ENCODE measurements at places on chromosomes 12 and 14.

GRCh38 chr14:22095860-22096513 is 422.4 kb upstream of the OR4E1 start:
- no peak for DNase-seq

GRCh38 chr12:117026921-117027250 is 72.3 kb downstream of the TESC start:
- no peak for DNase-seq

GRCh38 chr12:104304261-104305009 is 896 bp downstream of the EID3 start:
- no peak for DNase-seq

DNA sequence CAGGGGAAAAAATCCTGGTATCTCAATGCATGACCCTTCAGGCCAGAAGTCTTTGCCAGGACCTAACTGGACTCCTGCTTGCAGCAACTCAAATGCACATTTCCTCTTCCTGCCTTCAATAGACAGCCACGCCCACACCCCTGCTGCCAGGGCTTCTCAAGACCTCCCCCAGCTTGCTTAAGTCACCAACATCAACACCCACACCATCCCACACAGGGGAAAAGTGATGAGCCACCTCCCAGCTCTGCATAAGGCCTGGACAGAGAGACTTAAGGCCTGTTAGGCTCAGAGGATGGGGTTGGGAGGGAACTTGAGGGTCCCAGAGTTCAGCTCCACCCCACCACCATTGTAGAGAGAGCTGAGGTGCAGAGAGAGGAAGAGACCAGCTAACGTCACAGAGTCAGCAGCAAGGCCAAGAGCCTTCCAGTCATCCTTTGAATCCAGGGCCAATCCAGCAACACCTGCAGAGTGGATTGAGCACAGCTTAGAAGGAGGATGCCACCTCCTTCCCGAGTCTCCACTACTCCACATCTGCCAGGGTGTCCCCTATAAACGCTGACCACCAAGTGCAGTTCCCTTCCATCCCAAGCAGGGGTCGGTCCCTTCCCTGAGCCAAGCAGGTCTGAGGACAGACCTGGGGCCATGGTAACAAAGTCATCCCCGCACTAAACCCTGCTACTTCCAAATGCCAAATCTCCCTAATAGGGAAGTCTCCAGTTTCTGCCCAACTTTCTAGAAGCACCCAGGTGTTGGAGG is 50.0 kb downstream of the KDM2B start:
- DNase-seq: no peak

DNA sequence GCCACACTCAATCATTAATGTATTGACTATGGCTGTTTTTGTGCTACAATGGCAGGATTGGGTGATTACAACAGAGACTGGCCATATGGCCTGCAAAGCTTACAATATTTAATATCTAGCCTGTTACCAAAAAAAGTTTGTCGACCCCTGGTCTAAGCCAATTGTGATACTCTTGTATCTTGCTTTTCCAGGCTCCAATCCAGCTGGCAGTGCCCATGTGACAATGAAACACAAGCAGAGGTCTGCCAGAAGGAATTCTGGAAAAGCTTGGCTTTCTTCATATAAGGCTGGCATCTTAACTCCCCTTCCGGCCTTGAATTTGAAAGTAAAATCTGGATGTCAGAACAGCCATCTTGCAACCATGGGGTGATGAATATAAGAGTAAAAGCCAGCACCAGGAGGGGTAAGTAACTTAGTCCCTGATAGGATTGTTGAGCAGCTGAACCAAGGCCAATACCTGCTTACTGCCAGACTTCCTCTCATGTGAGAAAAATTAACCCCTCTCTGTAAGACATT is 458.7 kb downstream of the TMTC2 start:
- DNase-seq: no peak

GRCh38 chr14:101813171-101813759 is 51.8 kb downstream of the PPP2R5C start:
- no peak for DNase-seq

- no peak for DNase-seq
Measured at GRCh38 chr14:71891970-71892369, 40.3 kb upstream of the RGS6 start.

GRCh38 chr12:69468237-69469026 is 1.8 kb upstream of the FRS2 start:
- no peak for DNase-seq
